ENCODE measurements at places on chromosomes 11 and 22.

GRCh38 chr11:45605051-45605450 lies 60.4 kb downstream of the CHST1 start:
- DNase-seq = no peak

GRCh38 chr11:119402470-119402869 lies 20.5 kb downstream of the THY1 start:
- DNase-seq = no peak

- no peak for DNase-seq
Measured at GRCh38 chr11:72929256-72929655, 115.0 kb downstream of the ATG16L2 start.

- DNase-seq = no peak
Measured at GRCh38 chr11:3879216-3879966, 23.9 kb downstream of the STIM1 start.

DNA sequence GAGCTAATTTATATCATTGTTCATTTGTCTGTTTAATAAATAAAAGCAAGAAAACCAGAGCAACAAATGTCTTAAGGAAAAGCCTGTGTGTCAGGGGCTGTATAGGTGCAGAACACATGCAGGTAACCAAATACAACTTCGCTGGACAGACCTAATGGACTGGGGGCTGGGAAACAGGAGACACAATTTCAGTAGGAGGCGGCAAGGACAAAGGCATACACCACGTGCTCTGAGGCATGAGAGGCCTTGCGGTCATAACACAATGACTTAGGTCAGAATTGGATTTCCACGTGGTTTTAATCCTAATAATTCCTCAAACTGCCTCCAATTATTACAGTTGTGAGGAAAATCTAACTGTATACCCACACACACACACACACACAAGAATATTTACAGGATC lies 8.7 kb upstream of the GLB1L3 start:
- no peak for DNase-seq

- DNase-seq = no peak
Measured at GRCh38 chr11:67379061-67380058, 6.0 kb upstream of the CLCF1 start.

Measured in activated CD4-positive, alpha-beta T cell treated with anti-CD3 and anti-CD28 coated beads, Interleukin-10, Interleukin-2, amounts not matched to agents 100 ng/mL and 50 ng/mL, durations not matched to agents 16 hours and 8 hours (primary cell).